ENCODE measurements at places on chromosomes 2 and 18.

DNA sequence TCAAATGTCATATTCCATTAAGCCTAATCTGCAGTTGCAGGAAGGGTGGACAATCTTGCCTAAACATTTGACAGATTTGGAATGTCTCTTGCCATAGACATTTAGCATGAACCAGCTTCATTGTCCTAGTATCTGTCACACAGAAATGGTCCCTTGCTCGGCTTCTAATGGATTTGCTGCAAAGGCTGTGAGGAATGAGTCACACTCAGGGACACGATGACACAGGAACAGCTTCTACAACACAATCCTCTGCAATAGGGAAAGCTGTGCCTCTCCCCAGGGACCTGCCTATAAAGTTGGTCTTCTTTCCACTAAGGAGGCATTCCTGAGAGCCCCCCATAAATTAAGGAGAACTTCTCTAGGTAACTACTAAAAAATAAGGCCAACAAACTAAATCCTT lies 155.1 kb upstream of the L3MBTL4 start:
- DNase-seq: no peak

DNA sequence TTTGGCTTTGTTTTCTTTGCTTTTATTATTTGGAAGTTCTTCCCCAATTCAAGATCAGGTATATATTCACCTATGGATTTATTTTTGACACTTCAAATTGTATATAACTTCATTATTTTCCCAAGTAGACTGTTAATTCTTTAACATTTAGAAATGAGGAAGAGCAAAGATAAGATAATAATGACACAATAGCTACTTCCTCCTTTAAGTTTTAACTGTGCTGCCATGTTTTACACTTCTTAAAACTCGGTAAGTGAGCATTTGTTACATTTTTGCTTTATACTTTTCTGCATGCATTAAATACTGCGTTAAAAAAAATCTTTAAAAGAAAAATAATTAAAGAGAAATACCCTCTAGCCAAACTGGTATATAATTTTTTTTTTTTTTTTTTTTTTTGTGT lies 32.5 kb downstream of the SLC66A3 start:
- DNase-seq: no peak

DNA sequence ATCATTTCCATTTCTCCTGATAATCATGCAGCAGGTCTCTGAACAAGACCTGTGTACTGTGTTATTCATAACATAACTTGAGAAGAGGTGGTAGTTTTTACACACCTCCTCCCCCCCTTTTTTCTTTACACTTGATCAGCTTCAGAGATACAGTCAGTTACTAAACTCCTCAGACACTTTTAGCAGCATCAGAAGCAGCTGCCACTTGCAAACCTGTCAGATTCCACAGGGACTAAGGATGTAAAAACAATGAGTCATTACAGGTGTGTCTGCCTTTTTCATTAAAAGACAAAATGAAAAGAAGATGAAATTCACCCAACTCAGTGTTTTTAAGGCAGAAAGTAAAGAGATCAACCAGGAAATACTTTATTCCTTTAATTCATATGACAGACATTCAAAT lies 254.0 kb downstream of the NRXN1 start:
- no peak for DNase-seq

DNA sequence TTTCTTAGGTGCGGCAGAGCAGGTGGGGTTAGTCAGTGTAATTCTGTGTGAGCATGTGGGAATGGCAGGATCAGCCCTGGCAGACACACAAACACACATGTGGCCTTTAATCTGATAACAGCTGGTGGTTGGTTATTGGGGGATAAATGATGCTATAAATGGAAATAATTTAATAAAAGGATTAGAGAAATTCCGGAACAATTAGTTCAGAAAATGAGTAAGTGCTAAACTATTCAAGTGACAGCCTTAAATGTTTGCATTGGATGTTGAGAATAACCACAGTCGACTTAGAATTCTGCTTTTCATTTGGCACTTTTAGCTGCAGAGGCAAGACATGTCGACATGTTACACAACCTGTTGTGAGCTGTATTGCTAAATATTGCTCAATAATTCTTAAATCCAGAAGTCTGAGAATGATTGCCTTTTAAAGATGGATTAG lies 7.2 kb downstream of the SMYD1 start:
- DNase-seq: peak; percentile 36

DNA sequence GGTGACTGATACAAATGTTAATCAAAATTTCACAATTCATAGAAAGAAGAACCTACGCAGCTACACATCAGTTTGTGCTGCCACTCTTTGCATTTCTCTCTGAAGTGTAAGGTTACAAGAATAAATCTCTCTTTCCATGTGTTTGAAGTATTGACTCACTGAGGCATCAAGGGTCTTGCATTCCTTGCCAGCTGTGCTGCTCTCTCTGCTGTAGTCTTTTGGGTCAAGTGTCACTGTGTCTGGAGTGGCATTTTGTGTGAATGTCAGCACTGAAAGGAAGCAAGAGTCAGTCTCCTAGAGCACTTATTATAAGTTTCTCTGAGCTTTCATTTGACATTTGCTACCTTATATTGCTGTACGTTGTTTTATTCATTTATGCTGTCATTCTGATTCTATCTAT lies 1696.1 kb upstream of the LRRTM1 start:
- no peak for DNase-seq

DNA sequence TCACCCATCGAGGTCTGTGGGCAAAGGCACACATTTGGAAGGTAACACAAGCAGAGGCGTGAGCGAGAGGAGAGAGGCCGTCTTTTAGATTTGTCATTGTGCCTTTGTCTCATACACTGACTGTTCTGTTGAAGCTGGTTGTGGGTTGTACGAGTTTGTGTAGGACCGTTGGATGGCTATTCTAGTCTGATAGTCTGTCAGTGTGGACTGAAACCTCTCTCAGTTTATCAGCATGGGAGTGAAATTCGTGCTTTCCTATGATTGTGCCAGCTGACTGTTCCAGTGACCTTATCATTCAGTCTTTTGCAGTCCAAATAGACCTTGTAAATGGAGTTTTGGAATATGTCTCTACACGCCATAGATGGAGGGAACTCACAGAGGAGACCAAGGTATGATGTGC lies 143.5 kb downstream of the LDLRAD4 start:
- no peak for DNase-seq

- no peak for DNase-seq
Observed at GRCh38 chr2:195810340-195811098, 153.5 kb downstream of the SLC39A10 start.

DNA sequence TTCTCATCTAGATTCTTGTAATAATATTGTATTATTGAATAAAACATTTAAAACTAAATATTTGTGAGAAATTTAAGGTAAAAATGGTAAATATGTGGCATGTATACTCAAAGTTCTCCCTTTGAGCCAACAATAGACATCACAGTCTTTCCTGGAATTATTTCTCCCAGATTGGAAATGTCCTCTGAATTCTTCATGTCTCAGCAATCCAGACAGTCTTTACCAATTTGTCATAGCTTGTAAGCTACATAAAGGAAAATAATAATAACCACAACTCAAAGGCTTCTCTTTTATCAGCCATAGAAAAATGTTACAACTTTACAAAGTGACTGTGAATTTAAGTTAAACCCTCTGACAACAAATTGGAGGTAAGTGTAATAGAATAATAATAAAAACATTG lies 784.9 kb downstream of the EPHA4 start:
- no peak for DNase-seq

DNA sequence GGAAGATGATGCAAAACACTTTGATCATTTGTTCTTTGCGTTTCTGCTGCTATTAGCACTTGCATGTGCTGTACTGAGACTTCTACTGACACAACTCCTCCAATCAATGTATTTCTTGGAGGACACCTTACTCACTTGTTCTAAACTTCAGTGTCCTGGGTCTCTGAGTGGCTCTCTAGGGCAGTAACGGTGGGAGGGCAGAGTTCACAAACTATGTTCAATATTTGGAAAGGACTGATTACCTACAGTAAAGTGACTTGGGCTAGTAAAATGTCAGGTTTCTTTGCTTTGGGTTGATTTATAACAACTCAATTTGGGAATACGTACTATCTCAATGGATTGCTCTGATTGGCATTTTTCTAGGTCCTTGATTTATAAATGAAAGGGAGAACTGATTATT lies 49.3 kb upstream of the PAX8 start:
- no peak for DNase-seq

- DNase-seq: no peak
Observed at GRCh38 chr2:74576211-74576862, 21.8 kb downstream of the DOK1 start.

DNA sequence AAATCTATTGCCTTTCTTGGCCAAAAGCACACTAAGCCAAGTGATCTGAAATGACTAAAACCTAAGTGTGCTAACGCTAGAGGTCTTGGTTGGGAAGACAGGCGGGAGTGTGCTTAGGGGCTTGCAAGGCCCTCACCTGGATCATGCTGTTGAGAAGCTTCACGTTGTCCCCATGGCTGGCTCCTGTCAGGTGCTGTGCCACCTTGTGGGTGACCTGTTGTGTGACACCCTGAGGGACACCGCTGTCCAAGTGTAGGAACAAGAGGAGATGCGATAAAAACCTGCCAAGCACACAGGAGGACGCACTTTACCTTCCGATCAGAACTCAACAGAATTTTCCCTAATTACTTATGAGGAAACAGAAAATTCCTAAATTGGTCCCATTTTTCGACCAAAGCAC lies 50.8 kb downstream of the EPG5 start:
- no peak for DNase-seq

- DNase-seq: no peak
Observed at GRCh38 chr2:10883801-10884478, 27.8 kb upstream of the KCNF1 start.

DNA sequence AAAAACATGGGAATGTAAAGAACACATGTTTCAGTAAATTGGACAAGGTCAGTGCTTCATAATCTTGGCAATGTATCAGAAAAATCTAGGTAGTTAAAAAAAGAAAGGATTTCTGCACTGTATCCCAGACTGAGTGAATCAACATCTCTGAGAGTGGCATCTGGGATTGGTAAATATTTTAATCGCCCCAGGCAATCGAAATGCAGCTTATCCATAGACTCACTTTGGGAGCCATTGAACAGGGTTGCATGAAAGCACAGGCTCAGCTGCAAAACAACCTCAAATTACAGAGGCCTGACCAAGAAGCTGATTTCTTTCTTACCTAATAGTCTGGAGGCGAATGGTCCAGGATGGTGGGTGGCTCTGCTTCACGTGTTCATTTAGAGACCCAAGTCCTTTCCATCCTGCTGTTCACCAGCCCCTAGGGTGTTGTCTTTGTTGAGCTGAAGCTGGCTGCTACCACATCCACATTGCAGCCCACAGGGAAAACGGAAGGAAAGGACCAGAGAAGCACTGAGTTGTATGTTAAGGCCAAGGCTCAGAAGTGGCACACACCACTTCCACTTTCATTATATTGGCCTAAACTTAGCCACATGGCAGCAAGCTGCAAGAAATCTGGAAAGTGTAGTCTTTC lies 59.0 kb downstream of the MOGAT1 start:
- DNase-seq: no peak

DNA sequence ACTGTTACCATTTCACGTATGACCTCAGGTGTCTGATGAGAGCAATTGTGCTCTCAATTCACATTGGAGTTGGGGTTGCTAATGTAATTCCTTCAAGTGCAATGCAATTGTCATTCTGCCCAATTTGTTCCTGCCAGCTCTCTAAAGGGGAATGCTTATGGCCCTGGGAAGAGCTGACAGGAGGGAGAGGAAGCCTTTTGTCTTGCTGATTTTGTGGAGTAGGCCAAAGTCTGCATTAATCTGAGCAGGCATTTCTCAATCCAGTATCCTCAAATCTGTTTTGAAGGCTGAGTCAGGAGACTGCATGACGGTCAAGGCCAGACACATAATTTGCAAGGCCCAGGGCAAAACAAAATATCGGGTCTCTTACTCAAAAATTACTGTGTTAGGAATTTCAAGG lies 326.4 kb upstream of the SPHKAP start:
- no peak for DNase-seq

GRCh38 chr2:1658394-1659151 lies 85.7 kb downstream of the PXDN start:
- no peak for DNase-seq

DNA sequence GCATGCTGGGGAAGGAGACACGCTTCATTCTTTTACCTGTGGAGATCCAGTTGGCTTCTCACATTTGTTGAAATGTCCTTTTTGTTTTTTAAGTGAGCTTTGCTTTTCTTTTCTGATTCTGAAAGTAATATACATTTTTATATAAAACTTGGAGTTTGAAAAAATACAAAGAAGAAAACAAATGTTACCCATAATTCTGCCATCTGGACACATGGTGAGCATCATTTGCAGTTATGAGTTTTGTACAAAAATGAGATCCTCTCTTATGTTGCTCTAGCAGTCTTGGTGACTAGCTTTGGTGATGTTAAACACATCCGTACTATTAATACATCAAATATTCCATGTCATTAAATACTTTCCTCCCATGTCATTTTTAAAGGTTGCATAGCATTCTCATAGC lies 101.1 kb upstream of the OTOS start:
- DNase-seq: no peak

DNA sequence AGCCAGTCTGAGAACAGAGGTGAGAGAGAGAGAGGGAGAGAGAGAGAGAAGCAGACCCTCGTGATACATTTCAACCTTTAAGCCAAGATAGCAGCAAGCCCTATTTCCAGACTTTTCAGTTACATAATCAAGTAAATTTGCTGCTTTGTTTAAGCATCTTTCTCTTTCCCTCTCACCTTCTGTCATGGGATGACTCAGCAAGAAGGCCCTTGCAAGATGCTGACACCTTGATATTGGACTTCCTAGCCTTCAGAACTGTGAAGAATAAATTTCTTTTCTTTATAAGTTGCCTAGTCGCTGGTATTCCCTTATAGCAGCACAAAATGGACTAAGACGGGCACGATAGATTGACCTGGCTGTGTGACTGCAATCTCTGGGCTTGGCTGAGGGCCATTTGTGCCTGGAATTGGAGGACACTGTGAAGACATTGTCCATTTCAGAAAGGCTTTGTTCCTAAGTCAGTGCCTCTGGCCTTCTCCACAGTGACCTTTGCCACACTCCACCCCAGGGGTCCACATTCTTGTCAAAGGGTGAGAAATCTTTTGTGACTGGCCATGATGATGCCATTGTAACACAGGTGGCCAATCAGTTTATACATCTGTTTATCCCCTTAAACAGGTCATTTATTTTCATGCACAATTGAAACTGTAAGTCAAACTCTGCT lies 51.3 kb upstream of the ITSN2 start:
- DNase-seq: no peak

- no peak for DNase-seq
Observed at GRCh38 chr2:135890835-135891234, 14.6 kb upstream of the MCM6 start.

DNA sequence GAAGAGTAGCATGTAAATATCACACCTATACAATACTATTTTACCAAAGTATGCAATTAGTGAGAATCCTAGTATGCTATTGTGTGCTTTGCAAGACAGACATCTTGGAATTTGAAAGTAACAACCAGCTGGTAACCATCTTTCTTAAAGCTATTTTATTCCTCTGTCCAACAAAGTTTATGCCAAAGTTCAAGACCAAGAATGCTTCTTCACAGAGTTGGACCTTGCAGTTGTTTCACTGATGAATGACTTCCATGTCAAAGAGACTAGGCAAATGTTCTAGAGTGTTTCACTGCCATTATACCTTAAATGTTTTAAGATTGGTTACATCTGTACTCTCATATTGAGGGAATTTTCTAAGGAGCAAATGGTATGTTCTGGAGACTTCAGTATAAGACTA lies 215.2 kb upstream of the CRIM1 start:
- DNase-seq: no peak
